HTR-8/SVneo (cell line): ENCODE measurements at places on chromosomes 7 and 10.

DNA sequence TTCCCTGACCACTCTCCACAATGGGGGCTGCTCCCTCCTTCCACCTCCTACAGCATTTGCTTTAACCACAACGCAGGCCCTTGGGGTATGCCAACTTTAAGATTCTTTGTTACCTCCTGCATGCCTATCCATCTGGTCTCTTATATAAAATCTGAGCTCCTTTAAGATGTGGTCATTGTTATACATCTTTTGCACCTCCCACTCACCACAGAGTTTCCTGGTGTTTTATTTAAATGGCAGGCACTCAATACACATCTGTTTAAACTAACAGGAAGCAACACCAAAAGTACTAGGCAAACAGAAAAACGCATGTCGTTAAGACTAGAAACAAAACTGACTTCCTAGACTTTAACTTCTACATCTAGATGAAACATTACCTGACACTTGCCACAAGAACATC, 36.3 kb downstream of the SLC25A13 start:
- no peak for DNase-seq

- no peak for DNase-seq
These were observed 2.0 kb downstream of the SRI start for GRCh38 chr7:88217675-88218428.

- no peak for DNase-seq
These were observed 674 bp downstream of the AMZ1 start for GRCh38 chr7:2688409-2689342.

DNA sequence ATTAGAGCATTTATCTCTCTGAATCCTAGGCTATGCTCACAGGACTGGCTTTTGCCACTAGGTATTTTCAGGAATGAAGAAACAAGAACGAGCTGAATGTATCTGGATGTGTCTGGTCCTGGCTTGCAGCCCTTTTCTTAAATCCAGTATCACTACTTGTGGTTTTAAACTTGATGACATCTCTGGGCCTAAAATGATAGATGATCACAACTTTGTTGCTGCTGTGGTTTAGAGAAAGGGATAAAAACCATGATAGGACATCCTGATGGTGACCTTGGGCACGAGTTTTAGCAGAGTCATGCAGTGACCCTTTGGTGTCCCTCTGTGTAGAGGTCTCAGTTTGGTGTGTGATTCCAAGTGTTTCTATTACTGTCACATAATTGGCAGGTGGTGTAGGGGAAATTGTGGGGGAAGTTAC, 31.7 kb upstream of the SEMA3C start:
- no peak for DNase-seq

GRCh38 chr10:122495406-122496340, 34.3 kb downstream of the HTRA1 start:
- DNase-seq = no peak

DNA sequence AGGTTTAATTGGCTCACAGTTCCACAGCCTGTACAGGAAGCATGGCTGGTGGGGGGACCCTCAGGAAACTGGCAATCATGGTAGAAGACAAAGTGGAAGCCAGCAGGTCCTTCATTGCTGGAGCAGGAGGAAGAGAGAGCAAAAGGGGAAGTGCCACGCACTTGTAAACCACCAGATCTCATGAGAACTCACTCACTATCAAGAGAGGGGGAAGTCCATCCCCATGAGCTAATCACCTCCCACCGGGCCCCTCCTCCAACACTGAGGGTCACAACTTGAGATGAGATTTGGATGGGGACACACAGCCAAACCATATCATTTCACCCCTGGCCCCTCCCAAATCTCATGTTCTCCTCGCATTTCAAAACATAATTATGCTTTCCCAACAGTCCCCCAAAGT, 171.9 kb upstream of the CACNA2D1 start:
- no peak for DNase-seq

DNA sequence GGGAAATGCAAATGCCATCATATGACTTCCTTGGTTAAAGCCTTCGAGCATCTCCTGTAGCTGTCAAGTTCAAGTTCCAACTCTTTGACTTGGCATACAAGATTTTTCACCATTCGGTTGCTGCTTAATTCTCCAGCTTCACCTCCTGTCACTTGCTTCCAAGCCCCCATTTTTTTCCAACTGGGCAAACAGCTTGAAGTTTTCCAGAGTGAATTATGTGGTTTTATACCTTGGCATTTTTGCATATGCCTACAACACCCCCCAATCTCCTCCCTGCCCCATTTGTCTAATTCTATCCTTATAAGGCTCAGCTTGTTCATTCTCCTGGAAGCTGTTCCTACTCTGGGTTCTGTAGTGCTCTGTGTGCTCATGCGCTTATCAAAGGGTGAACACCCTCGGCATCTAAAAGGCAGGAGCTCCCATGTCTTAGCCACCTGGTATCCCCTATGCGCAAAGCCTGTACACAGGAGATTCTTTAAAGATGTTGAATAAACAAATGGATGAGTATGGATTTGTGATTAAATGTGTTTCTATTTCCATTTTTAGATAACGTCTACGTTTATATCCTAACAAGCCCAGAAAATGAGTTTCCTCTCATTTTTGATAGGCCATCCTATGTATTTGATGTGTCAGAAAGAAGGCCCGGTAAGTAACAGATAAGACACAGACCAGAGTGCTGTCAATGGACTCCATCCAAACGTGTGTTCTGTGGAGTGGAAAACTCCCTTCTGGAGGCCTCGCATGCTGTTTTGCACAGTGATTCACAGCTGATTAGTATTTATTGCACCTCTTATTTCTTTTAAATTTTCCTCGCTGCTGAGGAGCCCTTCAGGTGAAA, 52.5 kb downstream of the CDHR3 start:
- DNase-seq = no peak

DNA sequence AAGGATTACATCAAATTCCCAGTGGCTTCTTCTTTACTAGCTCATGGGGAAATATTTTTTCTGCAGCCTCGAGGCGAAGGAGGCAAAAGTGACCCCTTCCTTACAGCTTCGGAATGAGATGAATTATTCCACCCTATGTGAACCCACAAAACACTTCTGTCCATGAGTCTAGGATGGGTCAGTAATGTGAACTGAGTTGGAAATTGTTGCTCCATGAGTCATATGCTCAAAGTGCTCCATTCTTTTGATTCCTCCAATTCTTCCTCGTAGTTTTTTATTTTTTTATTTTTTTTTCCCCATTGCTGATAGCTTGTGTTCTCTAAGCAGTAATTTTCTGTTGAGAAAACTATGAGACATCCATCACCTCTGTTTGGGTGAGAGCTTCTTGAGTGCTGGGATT, 31.7 kb upstream of the FAM204A start:
- DNase-seq = peak; percentile 28

GRCh38 chr10:7146189-7146588, 264.6 kb downstream of the SFMBT2 start:
- DNase-seq = no peak

GRCh38 chr10:87776328-87776727, 41.7 kb downstream of the ATAD1 start:
- no peak for DNase-seq

DNA sequence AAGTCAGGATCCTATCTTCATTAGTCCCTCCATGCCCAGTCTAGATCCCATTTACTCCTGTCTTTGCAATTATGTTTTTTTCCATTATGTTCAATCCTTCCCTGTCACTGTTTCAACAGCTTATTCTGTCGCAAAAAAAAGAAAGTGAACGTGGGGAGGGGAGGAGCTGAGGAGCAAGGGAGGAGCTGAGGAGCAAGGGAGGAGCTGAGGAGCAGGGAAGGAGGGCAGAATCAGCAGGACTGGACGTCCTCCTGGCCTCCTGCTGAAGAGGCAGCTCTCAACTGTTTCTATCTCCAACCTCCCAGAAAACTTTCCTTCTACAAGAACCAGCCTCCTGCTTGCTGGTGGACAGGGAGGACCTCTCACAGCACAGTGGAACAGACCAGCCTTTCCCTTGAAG, 26.0 kb downstream of the LARP4B start:
- no peak for DNase-seq

- no peak for DNase-seq
These were observed 130.7 kb downstream of the BAMBI start for GRCh38 chr10:28807760-28808613.

GRCh38 chr10:132942101-132943057, at the start of gene CFAP46:
Gene CFAP46, minus strand, starts transcription at chr10:132942570. Its CDS starts 86 bp downstream, at chr10:132942484.
- no peak for DNase-seq

GRCh38 chr10:124392626-124393342, 25.9 kb downstream of the OAT start:
- no peak for DNase-seq

DNA sequence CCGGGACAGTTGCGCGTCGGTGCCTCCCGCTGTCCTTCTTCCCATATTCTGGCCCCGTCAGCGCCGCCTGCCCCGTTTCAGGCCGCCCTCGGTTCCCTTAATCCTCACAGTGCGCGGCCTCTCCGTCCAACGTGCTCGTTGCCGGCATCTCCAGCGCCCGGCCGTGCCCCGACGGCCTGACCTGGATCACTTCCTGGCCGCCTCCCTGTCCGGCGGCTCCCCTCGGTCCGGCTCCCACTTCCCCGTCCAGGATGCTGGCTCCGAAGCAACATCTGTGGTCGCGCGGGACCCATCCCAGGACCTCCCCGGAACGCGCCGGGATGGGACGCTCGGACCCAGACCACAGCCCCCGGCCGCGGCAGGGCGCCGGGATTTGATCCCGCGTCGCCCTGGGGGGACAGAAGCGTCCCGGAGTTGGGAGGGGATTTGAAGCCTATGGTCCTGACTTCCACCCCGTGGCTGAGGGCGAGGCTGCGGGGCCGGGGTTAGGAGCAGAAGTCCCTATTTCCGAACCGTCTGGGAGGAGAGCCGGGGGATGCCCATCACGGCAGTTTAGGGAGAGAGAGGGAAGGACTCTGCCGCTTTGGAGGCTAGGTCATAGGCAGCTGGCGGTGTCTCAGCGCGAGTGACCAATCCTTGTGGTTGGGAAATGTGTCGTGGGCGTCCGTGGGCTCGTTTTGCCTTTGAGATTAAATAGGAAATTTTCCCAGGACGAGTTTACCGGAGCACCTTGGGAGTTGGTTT, 53.8 kb downstream of the KCTD7 start:
- no peak for DNase-seq

DNA sequence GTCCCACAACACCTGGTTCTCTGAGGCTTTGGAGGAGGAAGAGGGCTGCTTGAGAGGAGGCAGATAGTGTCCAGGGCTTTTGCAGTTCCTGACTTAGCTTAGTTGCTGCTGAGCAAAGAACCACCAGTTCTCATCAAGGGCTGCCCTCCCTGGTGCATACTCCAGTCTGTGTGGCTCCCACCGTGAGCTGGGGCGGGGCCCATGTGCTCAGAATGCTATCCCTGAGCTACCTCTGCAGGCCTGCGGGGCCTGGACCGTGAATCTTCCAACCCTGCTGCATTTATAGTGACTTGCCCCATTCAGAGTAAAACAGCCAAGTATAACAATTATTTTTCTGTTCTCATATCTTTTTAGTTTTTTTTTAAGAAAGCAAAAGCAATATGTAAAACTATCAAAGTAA, 49.2 kb downstream of the TACR2 start:
- no peak for DNase-seq
